Uterus (tissue), 4 donors: ENCODE measurements at places on chromosomes 2 and 18. TPM values are rescaled to one million over a fixed set of nuclear protein-coding genes. Genes with fewer than 3 reads are reported as not detected.

DNA sequence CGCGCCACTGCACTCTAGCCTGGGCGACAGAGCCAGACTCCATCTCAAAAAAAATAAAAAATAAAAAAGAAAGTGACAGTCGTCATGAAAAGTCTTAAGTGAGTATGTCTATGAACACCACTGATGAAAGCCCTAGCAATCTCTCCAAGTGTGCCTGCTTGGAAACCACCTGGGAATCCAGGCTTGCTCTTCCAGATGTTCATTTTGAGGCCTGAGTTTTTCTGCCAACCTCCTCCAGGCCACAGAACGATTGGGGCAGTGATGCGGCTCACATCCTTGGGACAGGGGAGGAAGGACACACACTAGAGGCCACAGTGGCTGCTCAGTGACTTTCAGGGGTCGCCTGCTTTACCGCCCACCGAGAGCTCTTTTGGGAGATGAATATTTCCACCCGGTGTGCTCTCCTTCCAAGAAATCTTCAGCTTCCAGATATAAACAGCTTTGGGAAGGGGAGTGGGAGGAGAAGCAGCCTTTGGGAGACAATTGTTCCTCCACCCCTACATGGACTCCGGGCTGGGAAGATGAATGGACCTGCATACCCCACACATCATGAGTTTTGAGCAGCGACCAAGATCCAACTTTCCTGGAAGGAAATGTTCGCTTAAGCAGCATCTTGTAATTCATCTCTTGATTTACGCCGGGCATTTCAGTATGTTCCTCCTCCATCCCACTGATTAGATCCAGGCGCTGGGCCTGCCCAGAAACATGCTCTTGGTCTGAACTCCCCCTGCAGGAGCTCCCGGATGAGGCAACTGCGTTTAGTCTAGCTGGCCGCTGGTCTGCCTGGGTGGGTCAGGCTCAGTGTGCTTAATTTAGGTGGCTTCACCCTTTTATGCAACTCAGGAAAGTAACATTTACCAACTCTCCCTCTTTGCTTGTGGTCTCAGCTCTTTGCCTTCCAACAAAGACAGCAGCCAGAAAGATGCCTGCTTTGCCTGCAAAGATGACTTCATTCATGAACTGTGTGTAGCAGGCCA is 6.2 kb upstream of the ARMC9 start:
- peak; percentile 94 for DNase-seq

DNA sequence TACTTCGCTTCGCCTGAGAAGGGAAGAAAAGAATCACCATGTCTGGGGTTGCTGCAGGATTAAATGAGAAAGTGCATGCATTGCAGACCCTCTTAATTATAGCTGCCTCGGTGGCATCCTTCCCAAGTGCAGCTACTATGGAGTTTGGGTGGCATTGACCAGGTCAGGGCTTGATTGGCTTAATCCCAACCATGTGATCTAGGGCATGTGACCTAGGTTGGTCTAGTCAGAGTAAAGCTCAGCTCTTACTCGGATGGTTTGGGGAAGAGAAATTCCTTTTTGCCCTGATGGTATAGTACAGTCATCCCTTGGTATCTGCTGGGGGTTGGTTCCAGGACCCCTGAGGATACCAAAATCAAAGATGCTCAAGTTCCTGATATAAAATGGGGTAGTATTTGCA is 178.2 kb upstream of the RAB12 start:
- no peak for DNase-seq

- no peak for DNase-seq
These were observed 214.8 kb upstream of the RAB6C start for GRCh38 chr2:129764376-129765325.

The NEMP2 gene
- total RNA-seq, result 16.5 TPM

The MBP gene
- total RNA-seq, result 14.3 TPM
